ENCODE measurements at places on chromosomes 7 and 10.

DNA sequence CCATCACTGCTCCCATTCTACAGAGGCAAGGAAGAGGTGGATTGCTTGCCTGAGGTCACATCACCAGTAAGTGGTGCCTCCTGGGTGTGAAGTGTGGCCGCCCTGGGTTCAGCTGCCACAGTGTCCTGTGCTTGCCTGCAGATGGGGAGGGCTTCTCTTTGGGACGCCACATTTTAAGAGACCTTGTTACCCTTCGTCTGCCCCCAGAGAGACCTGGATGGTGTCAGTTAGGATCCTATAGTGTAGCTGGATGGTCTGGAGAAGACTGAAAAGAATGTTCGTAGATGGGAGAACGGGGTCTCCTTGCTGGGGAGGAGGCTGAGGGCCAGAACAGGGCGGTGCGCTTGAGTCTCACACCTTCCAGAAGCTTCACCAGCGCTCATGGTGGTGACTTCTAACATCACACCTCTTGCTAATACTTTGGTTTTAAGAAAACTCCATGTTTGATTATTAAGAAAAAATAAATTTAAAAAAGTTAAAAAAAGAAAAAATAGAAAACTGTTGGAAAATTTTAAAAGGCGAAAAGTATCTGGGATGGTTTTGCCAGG, 2.3 kb downstream of the DOCK1 start:
- DNase-seq = no peak

GRCh38 chr7:91556956-91557650, 292.9 kb downstream of the FZD1 start:
- DNase-seq = no peak

DNA sequence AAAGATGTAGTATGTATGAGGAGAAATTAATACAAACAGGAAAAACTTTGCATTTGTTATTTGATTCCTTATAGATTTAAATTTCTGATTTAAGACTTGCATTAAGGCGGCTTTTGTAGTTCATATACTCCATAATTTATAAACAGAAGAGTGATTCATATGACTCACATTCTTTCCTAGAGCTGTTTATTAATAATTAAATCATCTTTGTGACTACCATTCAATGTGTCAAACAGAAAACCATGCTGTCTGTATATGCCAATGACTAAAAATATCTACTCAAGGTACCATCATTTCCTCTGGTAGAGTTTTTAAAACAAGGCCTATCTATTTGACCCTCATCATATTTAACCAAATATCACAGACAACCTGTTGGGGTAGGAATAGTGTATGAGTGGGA, 501.7 kb downstream of the PARD3 start:
- DNase-seq = no peak

GRCh38 chr10:91683975-91684374, 51.1 kb upstream of the PPP1R3C start:
- no peak for DNase-seq

- DNase-seq = no peak
Measured at GRCh38 chr7:155802906-155803417, 9.3 kb downstream of the SHH start.

GRCh38 chr10:123988694-123989093, 97.1 kb upstream of the CPXM2 start:
- no peak for DNase-seq

- DNase-seq = no peak
Measured at GRCh38 chr10:115049960-115050359, 43.2 kb upstream of the ATRNL1 start.

DNA sequence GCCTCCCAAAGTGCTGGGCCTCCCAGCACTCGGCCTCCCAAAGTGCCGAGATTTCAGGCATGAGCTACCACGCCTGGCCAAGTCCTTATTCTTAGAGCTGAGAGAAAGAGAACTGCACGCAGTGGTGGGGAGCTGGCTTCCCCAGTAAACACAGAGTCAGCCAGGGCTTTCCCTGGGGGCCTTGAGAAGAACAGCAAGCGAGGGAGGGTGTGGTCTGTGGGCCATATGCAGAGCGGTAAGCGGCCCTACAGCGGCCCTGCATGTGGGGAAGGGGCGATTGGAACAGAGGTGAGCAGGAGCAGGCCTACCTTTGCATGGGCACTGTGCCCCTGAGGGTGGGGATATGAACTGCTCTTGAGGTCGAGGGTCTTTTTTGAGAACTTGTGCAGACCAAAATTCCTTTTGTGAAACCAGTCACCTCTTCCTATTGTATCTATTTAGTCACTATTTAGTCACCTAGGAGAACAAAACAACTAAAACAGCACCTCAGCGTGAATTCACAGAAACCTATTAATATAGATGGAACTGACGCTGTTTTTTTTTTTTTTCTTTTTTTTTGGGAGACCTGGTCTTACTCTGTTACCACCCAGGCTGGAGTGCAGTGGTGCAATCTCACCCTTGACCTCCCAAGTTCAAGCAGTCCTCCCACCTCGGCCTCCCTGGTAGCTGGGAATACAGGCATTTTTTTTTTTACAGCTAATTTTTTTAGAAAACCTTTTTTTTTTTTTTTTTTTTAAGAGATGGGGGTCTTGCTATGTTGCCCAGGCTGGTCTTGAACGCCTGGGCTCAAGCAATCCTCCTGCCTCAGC, 36.9 kb upstream of the SH2D4B start:
- DNase-seq = peak; percentile 71
